A172 (cell line): ENCODE measurements at places on chromosomes 16 and 17. TPM values are rescaled to one million over a fixed set of nuclear protein-coding genes. Genes with fewer than 3 reads are reported as not detected.

- peak; percentile 89 for DNase-seq
These were observed 64.0 kb downstream of the MYO18A start for GRCh38 chr17:29115961-29116803.

DNA sequence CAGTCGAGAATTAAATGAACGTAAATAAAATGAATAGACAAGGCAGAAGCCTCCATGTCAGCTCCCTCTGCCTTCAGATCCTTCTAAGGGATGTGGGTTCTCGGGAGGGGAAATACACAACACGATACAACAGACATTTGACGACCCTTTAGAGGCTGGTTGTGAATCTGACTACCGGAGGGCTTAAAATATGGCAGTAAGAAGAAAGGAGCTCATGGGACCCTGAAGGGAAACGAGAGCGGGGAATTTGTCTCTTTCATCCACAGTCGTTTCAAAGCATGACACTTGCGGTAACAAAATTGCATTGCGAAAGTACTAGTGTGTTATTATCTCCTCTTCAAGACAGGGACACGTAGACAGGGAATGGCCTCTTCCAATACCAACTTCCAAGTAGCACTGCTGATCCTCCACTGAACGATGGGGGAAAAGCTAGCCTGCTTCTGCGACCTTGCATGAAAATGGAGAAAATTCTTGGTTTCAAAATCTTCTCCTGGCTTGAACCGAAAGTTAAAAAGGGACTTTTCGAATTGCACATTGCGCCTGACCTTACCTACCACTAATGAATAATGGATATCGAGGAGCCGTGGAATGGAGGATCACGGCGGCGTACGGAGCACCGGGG lies 1.2 kb upstream of the TNRC6C start:
- DNase-seq, result no peak

DNA sequence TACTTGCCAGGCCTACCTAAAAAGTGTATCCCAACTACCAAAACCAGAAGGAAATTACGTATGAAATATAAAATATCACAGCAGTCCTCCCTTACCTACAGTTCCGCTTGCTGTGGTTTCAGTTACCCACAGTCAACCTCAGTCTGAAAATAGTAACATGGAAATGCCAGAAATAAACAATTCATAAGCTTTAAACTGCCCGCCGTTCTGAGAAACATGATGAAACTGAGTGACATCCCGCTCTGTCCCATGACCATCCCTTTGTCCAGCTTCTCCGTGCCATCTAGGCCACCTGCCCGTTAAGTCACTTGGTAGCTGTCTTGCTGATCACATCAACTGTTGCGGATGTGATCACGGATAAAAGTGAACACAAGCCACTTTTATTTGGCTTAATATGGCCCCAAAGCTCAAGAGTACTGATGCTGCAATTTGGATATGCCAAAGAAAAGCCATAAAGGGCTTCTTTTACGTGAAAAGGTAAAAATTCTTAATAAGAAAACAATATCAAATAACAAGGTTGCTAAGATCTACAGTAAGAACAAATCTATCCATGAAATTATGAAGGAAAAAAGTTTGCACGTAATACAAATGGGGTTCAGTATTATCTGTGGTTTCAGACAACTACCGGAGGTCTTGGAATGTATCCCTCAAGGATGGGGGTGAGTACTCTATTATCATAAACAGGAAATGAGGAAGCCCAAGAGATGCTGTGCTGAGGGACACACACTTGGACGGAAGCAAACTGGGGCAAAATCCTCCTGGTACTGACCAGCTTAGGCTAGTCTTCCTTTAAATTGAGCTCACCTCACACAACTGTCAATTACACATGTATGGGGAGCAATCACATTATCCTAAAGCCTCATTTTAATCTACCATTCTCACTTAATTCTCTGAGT lies 8.2 kb downstream of the USP22 start:
- DNase-seq, result peak; percentile 28

GRCh38 chr17:29449865-29450671 lies 59.9 kb downstream of the TAOK1 start:
- DNase-seq, result no peak

DNA sequence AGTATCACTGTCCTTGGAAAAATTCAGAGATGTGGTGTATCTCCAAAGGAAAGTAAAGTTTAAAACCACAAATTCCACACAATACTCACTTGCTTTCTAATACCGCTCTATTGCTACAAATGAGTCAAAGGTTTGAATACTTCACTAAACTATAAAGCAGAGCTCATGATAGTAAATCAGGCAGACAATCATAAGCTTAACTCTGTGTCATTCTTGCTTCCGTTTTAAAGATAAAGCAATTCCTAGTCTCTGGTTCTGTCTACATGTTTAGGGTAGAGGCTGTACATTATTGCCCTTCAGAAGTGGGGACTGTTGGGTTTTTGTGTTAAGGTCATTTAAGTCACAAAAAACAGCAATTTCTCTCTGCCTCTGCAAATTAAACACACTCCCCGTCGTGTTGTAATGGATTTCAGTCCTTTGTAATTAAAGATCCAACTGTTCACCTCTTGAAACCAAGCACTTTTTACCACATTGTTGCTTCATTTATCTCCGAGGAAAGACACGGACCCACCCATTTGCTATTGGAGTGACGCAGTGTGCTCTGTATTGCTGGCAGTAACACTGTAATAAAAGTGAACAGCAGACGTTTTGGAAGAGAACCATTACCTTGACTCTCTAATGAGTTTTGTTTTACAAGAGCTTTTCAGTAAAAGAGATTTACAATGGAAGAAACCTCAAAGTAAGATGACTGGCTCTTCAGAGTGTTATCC lies 83.1 kb upstream of the CNTNAP4 start:
- DNase-seq, result no peak

- no peak for DNase-seq
These were observed 46.3 kb downstream of the CYB5D2 start for GRCh38 chr17:4189280-4189679.

GRCh38 chr16:85027958-85028684 lies 526 bp downstream of the KIAA0513 start:
- no peak for DNase-seq

- peak; percentile 31 for DNase-seq
These were observed 684 bp downstream of the ZFP90 start for GRCh38 chr16:68539711-68540239.

- no peak for DNase-seq
These were observed 1.9 kb upstream of the IL4R start for GRCh38 chr16:27311897-27312303.

DNA sequence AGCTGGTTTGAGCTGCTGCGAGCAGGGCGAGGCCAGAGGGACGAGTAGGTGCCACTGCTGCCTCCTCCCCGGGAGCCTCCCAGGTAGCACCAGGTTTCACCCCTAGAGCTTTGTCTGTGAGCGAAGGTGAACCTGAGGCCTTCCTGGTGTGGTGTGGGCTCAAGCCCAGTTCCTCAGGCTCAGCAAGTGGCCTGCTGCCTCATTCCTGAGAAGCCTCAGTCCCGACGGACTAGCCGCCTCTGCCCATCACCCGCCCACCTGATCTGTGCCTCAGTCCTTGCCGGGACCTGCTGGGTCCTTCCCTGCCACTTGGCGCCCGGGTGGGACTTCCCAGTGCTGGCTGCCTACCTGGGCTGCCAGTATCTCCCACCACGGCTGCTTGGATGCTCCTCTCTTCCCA lies 1.7 kb downstream of the NLRC3 start:
- no peak for DNase-seq

GRCh38 chr17:69082696-69083095 lies 22.0 kb upstream of the ABCA9 start:
- DNase-seq, result no peak

DNA sequence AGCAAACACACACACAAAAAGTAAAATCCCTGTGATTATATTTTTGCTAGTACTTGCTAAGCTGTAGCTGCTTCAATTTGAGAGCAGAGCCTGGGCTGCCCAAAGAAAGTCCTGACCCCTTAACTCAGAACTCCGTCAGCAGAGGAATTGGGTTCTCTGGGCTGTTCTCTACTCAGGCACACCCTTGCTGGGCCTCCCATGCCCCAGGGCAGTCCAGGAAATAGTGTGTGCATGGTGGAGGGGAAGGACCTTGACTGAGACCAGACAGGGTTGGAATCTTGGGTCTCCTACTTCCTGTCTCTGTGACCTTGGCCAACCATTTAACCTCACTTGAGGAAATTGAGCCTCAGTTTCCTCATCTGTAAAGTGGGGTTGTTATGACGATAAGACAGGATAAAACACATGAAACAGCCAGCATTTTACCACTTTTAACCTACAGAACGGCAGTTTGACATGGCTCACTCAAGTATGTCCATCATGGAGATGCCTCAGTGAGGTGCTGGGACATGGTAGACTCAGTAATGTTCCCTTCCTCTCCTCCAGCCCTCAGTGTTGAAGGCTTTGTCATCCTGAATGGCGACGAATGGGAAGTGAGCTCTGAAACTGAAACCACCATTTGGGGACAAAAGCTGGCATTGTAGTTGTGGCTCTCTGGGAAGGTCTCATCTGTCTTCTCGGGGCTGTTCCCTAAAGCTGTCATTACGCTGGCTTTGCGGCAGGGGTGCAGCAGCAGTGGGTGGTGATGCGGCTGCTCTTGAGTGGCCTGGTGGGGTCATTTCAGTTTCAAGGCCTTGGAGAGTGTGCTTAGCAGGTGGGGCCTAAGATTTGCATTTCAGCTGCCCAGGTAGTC lies 74.9 kb downstream of the CMIP start:
- no peak for DNase-seq

DNA sequence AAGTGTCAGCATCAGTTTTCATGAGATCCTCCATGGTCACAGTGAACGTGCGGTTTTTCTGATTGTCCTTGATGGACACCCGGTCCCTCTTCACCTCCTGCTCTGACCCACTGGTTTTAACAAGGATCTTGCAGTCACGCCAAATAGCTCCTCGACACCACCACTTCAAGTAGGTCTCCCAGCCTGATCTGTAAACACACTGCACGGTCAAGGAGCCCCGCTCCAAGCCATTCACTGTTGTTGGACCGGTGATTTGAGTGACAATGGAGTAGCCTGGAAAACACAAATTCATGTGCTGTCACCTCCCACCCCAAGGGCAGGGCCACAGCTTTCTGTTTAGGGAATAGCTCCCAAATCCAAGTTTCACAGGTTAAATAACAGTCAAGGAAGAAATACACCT lies 8.2 kb downstream of the CD300LF start:
- no peak for DNase-seq

GRCh38 chr16:88516601-88517061 lies 53.6 kb upstream of the ZC3H18 start:
- DNase-seq, result no peak

DNA sequence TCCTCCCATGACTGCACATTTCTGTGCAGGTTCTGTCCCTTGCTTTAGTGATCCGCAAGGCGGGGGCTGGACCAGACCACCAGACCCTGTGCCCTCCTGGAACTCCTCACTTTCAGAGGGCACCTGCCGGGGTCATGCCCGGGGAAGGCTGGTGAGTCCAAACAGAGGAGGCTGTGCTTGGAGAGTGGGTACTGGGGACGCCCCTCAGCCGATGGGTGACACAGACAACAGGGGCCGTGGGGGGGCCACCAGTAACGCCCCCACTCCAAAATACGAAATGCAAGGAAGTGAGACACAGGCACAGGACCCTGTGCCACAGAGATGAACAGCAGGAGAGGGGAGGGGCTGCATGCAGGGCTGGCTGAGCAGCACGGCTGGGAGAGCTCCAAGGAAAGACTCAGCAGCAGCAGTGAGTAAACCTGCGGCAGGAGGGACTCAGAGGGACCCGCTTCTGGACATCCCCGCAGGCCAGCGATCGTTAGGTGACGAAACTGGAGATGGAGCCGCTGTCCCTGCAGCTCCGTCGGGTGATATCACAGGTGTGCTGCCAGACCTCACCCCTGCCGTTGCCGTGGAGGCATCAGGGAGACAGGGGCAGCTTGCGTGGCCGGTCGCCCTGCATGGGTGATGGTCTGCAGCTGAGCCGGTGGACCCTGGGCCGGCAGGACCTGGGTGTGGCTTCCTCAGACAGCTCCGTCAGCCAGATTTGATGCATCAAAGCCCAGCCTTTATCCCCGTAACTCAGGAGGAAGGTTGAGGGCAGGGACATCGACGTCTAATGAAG lies 71.2 kb upstream of the GNG13 start:
- DNase-seq, result no peak

Gene LRRC37A
- total RNA-seq, result 0.10 TPM in 1 of 2 replicates, not detected in the other

Gene TEX14
- 0.02 and 0.19 TPM in 2 replicates for total RNA-seq

Gene NAT9
- total RNA-seq, result 22.8 and 32.5 TPM in 2 replicates

Gene AARSD1
- total RNA-seq, result 37.4 and 42.1 TPM in 2 replicates

Gene CACNG5
- total RNA-seq, result not detected in 2 replicates
